Activated CD4-positive, CD25-positive, alpha-beta regulatory T cell treated with anti-CD3 and anti-CD28 coated beads, Interleukin-2, amount 50 U/mL, for 24 hours (primary cell): ENCODE measurements at places on chromosomes 16 and 17.

- ATAC-seq = no peak
Measured at GRCh38 chr16:27224271-27224737, 21.0 kb downstream of the KDM8 start.

- no peak for ATAC-seq
Measured at GRCh38 chr17:67417507-67417906, 40.4 kb downstream of the PITPNC1 start.

DNA sequence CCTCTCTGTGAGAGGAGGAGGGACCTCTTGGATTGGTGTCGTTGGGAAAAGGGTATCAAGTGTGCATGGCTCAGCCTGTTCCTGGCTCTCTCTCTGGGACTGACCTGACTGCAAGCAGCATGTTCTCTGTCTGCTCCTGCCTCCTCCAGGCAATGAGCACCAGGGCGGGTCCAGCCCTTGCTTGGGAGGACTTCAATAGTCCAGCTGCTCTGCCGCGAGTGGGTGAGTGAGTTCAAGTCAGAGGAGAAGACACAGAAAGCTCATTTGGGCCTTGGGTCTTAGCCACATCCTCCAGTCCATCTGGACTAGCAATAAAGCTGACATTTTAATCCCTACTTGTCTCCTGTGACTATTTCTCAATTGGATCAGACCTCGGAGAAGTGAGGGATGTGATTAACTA, 25.2 kb upstream of the TNS4 start:
- ATAC-seq = no peak

GRCh38 chr16:49049191-49049590, 232.4 kb downstream of the CBLN1 start:
- ATAC-seq = no peak

DNA sequence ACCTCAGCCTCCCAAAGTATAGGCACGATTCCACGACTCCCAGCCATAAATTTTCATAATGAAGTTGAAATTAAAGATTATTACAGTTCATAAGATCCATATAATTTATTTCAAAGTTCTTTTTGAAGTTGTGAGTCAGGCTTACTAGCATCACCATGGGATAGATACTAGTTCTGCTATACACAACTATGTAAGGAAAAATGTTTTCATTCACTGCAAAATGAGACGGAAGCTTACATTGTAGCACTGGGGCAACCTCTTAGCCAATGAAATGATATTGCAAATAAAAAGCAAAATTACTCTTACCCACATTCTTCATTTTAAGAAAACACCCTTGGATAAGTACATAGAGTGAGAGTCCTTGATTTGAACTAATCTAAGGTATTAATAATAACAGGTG, 18.8 kb upstream of the MARCHF10 start:
- no peak for ATAC-seq

GRCh38 chr17:78132084-78132676, 1.6 kb downstream of the TMC8 start:
- ATAC-seq = peak; percentile 4

GRCh38 chr17:68184141-68184571, 63.7 kb upstream of the AMZ2 start:
- ATAC-seq = no peak

DNA sequence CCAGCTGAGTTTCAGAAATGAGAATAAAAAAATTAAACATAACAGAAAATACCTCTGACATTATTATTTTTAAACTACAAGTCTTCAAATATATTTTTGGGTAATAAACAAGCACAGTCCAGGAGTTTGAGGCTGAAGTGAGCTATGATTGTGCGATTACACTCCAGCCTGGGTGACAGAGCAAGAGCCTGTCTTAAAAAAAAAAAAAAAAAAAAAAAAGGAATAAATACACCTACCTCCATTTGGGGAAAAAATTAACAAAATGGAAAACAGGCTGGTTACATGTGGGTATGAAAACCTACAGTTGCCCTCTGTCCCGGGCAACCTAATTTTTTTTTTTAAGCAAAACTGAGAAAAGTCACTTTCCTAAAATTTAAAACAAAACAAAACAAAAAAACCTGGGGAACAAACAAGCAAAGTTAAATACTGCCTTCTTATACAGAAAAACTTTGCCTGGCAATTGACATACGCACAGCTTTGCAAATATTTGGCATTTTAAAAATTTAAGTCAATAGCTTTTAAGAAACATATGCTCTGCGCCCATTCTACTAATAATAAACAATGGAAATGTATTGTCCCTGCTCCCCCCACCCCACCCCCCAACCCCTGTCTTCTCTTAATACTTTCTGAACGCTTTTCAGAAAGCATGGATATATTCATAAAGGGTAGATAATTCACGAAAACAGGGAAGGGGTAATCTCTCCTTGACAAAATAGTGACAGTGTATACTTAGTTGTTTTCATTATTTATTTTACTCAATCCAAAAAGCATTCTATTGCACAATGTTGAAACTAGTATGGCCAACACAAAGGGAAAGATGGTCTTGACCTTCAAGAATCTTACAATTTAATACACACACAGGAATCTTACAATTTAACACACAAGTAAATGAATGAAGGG, 81.3 kb downstream of the STH start:
- no peak for ATAC-seq

GRCh38 chr17:66506641-66507040, 204.2 kb downstream of the PRKCA start:
- ATAC-seq = no peak

DNA sequence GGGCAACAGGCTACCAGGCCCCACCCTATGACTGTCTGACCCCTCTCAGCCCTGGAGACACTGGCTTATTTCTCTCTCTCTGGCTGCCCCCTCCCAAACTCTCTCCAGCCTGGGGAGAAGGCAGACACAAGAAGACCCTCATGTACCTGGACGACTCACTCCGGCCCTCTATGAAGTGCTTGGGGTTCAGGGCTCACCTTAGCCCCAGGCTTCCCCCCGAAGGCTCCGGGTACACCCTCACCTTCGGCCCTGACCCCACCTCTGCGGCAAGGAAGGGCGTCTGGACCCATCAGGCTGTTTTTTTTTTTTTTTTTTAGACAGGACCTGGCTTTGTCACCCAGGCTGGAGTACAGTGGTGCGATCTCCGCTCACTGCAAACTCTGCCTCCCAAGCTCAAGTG, 906 bp upstream of the CARMIL2 start:
- no peak for ATAC-seq

GRCh38 chr17:2067048-2067561, 12.2 kb downstream of the HIC1 start:
- ATAC-seq = no peak

DNA sequence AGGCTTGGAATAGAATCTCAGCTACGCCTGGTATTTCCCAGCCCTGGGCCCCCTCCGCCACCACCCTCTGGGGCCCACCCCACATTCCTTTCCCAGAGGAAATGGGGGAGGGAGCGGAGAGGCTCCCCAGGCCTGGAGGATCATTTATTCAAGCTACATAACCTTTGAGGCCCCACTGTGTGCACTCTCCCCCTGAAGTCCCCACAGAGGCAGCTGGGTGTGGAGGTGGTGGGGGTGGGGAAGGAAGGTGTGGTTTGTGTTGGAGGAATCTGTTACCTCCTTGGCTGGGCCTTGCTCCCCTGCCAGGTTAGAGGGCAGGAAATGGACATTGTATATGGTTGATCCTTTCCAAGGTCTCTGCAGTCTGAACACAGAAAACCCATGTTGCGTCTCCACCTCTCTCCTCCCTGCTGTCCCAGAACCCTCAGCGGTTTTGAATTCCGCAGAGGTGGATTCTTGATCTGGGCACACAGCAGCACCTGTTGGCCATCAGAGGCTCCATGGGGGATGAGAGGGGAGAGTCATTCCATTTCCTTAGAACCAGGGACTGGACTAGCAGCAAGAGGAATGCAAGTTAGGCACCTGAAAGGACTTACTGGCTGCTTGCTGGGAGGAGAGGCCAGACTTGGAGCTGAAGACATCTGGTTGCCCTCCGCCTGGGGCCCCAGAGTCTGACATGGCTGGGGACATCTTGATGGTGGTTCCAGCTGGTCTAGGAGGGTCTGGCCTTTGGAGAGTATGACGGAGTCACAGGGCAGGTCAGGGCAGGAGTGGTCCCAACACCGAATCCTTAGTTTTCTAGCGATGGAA, 23.0 kb downstream of the ARHGAP23 start:
- no peak for ATAC-seq

GRCh38 chr16:51556694-51557340, 405.7 kb upstream of the SALL1 start:
- ATAC-seq = no peak

GRCh38 chr17:28738680-28739384, 5.0 kb upstream of the TRAF4 start:
- peak; percentile 60 for ATAC-seq

GRCh38 chr17:41738077-41738800, 3.8 kb upstream of the HAP1 start:
- peak; percentile 91 for ATAC-seq

GRCh38 chr17:78000341-78000740, 41.8 kb downstream of the TNRC6C start:
- ATAC-seq = no peak

- no peak for ATAC-seq
Measured at GRCh38 chr16:79715061-79715460, 114.5 kb upstream of the MAF start.

DNA sequence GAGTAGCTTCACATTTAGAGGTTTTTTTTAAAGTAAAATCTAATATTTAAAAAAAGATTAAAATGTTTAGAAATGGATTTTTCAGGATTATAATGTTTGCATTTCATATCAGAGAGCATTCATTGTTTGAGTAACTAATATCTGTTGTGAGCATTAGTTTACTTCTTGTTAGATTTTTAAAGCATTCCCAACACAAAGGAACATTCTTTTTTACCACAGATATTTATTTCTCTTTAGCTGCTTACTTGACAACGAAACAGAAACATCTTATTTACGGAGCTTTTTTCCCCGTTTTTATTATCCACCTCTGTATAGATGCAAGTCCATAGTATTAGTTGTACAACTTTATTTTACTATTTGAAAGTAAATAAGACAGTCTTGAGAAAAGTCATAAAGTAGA, 53.0 kb downstream of the NFAT5 start:
- ATAC-seq = no peak

DNA sequence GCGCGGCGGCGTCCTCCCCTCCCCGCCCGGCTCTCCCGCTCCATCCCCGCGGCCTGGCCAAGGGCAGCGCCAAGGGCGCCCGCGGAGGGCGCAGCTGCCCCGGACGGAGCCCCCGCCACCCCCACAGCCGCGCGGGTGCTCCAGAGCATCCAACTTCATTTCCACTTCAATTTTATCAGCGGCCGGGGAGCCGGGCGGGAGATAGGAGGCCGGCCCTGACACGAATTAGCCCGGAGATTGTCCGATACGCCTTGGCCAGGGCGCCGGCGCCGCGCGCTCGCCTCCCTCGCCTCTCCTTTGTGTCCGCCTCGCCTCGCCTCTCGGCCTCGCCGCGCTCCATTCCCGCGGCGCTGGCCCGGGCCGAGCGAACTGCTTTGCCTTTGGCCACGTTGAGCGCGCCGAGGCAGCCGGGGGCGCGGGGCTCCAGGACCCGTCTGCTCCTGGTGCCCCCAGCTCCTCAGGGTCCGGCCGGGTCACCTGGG, 129.1 kb upstream of the LHX1 start:
- no peak for ATAC-seq

GRCh38 chr16:84986102-84986501, 25.2 kb downstream of the ZDHHC7 start:
- ATAC-seq = no peak

- no peak for ATAC-seq
Measured at GRCh38 chr17:42667088-42667951, 8.2 kb downstream of the TUBG2 start.

DNA sequence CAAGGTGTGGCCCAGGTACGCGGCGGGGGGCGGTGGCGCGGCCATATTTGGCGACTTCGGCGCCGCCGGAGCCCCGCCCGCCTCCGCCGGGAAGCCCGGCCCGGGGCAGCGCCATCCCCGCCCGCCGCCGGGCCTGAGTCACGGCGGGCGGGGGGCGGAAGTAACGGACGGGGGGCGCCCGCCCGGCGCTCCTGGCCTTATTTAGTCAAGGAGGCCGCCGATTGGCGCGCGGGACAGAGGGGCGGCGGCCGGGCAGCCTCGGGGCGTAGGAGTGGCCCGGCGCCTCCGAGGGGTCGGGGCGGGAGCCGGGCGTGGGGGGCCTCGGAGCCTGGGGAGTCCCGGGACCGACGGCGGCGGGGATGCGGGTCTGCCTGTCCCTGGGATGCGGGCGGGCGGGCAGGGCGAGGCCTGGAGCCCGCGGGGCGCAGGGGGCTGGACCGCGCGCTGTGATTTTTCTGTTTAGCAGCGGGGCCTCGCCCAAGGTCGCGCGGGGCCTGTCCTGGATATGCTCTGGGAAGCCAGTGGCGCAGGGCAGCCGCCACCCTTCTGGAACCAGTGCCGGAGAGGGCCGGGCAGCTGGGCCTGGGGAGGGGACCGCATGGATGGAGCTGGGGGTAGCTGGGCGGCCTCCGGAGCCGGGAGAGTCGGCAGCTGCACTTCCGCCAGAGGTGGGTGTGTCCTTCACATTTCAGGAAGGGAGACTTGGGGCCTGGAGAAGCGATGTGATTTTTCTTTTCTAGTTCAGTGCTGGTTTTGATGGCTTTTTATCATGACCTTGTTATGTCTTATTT, 2.3 kb upstream of the ACTG1 start:
- peak; percentile 28 for ATAC-seq

- no peak for ATAC-seq
Measured at GRCh38 chr16:85670840-85671239, 17.9 kb downstream of the GINS2 start.

DNA sequence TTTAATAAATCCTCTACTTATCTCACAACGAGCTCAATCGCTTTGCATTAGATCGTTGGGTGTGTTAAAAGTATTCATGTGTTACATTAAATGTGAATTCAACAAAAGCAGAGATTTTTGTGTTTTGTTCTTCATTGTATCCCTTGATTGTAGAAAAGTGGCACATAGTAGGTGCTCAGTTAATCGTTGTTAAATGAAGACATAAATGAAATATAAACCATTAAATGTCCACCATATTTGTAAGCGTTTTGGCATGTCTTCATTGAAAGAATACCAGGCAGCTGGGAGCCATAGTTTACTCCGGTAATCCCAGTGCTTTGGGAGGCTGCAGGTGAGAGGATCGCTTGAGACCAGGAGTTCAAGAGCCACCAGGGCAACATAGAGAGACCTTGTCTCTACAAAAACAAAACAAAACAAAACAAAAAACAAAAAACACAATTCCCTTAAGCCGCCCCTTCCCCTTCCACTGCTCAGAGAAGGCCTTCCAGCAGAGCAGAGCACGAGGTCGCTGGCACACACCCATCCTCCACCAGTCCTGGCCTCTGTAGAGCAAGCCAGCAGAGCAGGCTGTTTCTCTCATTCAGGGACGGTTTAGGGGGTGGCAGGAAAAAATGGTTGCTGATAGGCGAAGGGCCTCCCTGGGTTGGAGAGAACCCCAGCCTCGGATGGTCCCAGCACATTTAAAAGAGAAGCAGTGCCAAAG, 673 bp upstream of the CHD9 start:
- ATAC-seq = peak; percentile 47

GRCh38 chr17:76626442-76626841, 17.1 kb downstream of the ST6GALNAC1 start:
- no peak for ATAC-seq

- ATAC-seq = no peak
Measured at GRCh38 chr17:510226-510917, 157.8 kb upstream of the RPH3AL start.
